Ureter (tissue), 1 donor: ENCODE measurements at places on chromosomes 6 and 20. TPM values are rescaled to one million over a fixed set of nuclear protein-coding genes. Genes with fewer than 3 reads are reported as not detected.

Gene CAGE1
- not detected for total RNA-seq

Gene MYBL2
- total RNA-seq = 0.60 TPM

DNA sequence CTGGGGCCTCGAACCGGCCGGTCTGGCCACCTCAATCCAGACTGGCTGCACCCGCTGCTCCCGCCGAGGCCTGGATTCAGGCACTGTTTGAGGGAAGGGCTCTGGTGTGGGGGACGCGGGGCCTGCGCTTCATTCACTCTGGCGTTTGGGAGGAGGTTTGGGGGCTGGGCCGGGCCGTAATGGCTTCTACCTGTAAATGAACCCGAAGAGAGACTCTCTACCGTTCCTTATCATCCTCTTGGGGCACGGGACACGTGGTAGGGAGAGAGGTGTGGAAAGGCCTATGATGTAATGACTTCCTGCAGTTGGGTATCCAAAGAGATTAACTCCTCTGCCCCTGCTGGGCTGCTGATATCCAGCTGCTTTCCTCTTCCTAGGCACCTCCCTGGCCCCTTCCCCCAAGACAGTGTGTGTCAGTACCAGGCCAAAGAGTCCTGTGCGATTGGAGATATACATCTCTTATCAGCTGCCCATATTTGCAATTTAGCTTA, 1.8 kb downstream of the FOXO3 start:
- DNase-seq = peak; percentile 66

Gene MYLK4
- 1.3 TPM for total RNA-seq

Gene MAP7
- total RNA-seq = 37.0 TPM
